ENCODE measurements at places on chromosomes 4 and X.

DNA sequence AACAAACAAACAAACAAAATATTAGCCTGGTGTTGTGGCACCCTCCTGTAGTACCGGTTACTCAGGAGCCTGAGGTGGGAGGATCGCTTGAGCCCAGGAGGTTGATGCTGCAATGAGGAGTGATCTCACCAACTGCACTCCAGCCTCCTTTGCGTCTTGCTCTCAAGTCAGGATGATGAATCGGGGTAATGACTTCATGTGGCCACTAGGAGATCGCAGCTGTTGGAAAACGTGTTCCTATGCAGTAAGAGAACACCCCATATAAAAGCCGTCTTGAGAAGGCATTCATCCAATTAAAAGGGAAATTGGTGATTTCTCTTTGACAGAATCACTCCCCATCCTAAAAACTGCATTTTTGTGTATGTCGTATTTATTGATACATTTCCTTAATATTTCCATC, 6.9 kb downstream of the CCNB3 start:
- H3K4me1 ChIP-seq: no peaks in the 10 kb centered on the region
- no peak overlapping the region for H3K27ac ChIP-seq
- no peak overlapping the region for H3K4me3 ChIP-seq
- no peaks in the 10 kb centered on the region for H3K36me3 ChIP-seq

- no peak for DNase-seq
- H3K27me3 ChIP-seq: no peaks in the 10 kb centered on the region
- H3K27ac ChIP-seq: no peak overlapping the region
- H3K4me3 ChIP-seq: no peak overlapping the region
These were observed 239.4 kb upstream of the STK26 start for GRCh38 chrX:131783555-131784308.

- H3K36me3 ChIP-seq: no peaks in the 10 kb centered on the region
- H3K27me3 ChIP-seq: no peaks in the 10 kb centered on the region
- H3K27ac ChIP-seq: no peak overlapping the region
- H3K4me1 ChIP-seq: no peaks in the 10 kb centered on the region
These were observed 130.1 kb downstream of the EGF start for GRCh38 chr4:110042545-110043517.

GRCh38 chr4:41569961-41570360, 32.0 kb downstream of the LIMCH1 start:
- H3K4me1 ChIP-seq: no peaks in the 10 kb centered on the region
- no peaks in the 10 kb centered on the region for H3K36me3 ChIP-seq
- no peak for DNase-seq
- no peaks in the 10 kb centered on the region for H3K27me3 ChIP-seq
- H3K4me3 ChIP-seq: no peak overlapping the region

- H3K27me3 ChIP-seq: no peaks in the 10 kb centered on the region
- no peak for DNase-seq
- no peaks in the 10 kb centered on the region for H3K4me1 ChIP-seq
- no peak overlapping the region for H3K27ac ChIP-seq
These were observed 34.0 kb upstream of the FMR1 start for GRCh38 chrX:147877726-147878125.

GRCh38 chrX:131762802-131763234, 218.9 kb downstream of the OR13H1 start:
- DNase-seq: no peak
- H3K27ac ChIP-seq: no peak overlapping the region
- H3K4me3 ChIP-seq: no peak overlapping the region
- H3K27me3 ChIP-seq: no peaks in the 10 kb centered on the region

DNA sequence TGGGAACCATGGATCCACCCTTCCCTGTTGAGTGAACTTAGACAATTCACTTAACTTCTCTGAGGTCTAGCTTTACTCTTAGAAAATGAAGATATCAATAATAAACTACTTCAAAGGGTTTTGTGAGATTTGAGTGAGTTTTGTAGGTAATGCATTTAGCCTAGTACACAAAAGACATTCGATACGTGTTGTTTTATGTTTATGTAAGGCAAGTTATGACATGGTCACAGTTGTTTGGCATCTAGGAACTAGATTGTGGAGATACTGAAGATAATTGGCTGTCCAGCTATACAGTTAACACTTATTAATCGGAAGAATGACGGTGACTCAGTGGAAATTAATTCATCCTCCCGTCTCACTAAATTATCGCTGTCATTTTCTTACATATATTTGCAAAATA, 1781.1 kb upstream of the TENM3 start:
- no peaks in the 10 kb centered on the region for H3K27me3 ChIP-seq
- DNase-seq: no peak
- H3K4me3 ChIP-seq: no peak overlapping the region
- no peaks in the 10 kb centered on the region for H3K36me3 ChIP-seq
- no peak overlapping the region for H3K27ac ChIP-seq

- peaks cover 62% of the 10 kb centered on the region for H3K36me3 ChIP-seq
- no peak overlapping the region for H3K4me3 ChIP-seq
- no peak for DNase-seq
- H3K4me1 ChIP-seq: no peaks in the 10 kb centered on the region
- H3K27me3 ChIP-seq: no peaks in the 10 kb centered on the region
- no peak overlapping the region for H3K27ac ChIP-seq
These were observed 95.4 kb downstream of the TNIP2 start for GRCh38 chr4:2660596-2661211.

DNA sequence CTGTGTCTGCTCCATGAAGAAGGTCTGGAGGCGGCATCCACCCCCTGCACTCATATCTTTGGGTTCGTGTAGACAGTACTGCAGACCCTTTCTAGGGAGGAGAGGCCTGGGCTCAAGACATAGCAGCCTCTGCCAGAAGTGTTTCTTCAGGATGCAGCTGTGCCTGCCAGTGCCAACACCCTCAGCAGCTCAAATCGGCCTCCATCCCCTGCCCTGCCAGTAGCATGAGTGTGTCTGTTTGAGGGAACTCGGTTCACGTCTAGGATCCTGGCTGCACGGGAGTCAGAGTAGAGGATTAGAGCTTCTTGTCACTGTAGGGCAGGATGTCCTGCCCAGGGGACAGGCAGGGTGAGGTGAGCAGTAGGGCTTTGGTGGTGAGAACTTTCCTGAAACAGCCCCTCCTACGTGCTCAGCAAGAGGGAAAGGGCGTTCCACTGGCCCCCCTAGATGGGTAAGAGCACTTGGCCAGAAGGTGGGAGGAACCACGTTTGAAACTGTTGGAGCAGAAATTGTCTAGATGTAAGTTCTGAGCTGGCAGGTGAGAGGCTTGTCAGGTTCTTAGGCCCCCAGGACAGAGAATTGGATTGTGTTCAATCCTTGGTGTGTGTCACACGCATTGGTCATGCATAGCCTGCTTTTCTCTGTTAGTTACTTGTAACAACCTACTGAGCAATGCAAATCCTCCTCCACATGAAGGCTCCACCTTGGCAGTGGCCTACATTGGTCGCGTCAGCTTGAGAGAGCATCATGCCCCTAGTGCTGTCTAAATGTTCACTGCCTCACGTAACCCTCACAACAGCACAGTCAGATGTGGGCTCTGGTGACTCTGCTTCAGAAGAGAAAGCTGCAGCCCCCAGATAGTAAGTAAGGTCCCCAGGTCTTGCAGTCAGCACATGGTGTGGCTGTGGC, 25.8 kb upstream of the FAM193A start:
- H3K4me1 ChIP-seq: peaks cover 24% of the 10 kb centered on the region
- H3K36me3 ChIP-seq: peaks cover 66% of the 10 kb centered on the region
- peak overlapping the region; percentile 16 for H3K27ac ChIP-seq
- no peak for DNase-seq

DNA sequence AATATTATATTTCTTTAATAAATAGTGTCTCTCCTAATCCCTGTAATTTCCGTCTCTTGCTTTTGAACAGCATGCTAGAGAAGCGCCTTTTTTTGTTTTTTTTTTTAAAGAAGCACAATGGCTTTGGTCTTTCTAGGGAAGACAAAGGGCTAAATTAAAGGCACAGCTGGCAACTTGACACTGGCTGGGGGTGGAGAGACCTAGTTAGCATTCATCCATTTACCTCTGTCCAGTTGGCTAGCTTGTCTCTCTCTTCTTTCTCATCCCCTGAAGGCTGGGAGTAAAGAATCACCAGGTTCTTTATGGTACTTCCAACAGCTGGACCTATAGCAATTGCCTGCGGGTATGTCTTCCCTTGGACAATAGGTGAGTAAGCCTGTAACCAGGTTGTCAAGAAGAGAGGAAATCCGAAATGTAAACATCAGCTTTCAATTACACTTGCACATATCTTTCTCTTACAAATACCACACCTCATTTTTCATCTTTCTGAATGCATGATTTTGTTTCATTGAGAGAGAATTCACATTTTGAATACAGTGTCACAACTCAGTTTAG, 178.4 kb upstream of the GPR101 start:
- H3K4me3 ChIP-seq: no peak overlapping the region
- H3K4me1 ChIP-seq: no peaks in the 10 kb centered on the region
- no peaks in the 10 kb centered on the region for H3K36me3 ChIP-seq
- DNase-seq: no peak

GRCh38 chr4:86816501-86817273, 32.5 kb downstream of the SLC10A6 start:
- H3K36me3 ChIP-seq: no peaks in the 10 kb centered on the region
- H3K4me3 ChIP-seq: no peak overlapping the region
- H3K4me1 ChIP-seq: no peaks in the 10 kb centered on the region
- no peaks in the 10 kb centered on the region for H3K27me3 ChIP-seq
- no peak overlapping the region for H3K27ac ChIP-seq
- DNase-seq: no peak

DNA sequence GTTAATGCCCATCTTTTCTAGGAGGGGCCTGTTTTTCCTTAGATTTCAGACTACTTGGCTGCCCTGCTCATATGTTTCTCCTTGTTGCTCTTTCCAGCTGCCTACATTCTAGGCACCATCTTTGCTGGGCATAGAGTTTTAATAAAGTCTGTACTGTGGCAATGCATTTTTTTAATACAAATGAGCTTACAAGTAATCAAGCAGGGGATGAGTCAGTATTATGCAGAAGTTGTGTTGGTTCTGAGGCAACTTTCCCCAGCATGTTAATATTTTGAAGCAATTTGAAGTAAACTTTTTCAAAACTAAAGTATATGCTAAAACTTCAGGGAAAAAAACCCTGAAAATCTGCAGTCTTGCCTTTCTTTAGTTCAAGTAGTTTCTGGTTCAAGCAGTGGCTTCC, 372.0 kb upstream of the GATB start:
- no peak for DNase-seq
- H3K27me3 ChIP-seq: peaks cover 3% of the 10 kb centered on the region
- no peaks in the 10 kb centered on the region for H3K4me1 ChIP-seq
- no peak overlapping the region for H3K4me3 ChIP-seq
- H3K27ac ChIP-seq: no peak overlapping the region
- no peaks in the 10 kb centered on the region for H3K36me3 ChIP-seq

GRCh38 chr4:53963336-53963735, 101.1 kb downstream of the CHIC2 start:
- no peak overlapping the region for H3K27ac ChIP-seq
- H3K27me3 ChIP-seq: no peaks in the 10 kb centered on the region
- no peak overlapping the region for H3K4me3 ChIP-seq
- DNase-seq: no peak
- H3K4me1 ChIP-seq: no peaks in the 10 kb centered on the region
- H3K36me3 ChIP-seq: no peaks in the 10 kb centered on the region
